Posterior vena cava (tissue), 2 donors: ENCODE measurements at places on chromosomes 3 and 15.

GRCh38 chr3:84772841-84773240 is 185.9 kb upstream of the CADM2 start:
- DNase-seq, result no peak

GRCh38 chr15:21269121-21269520 is 171.2 kb downstream of the POTEB3 start:
- DNase-seq, result no peak

GRCh38 chr15:69225355-69226022 is 65.1 kb downstream of the GLCE start:
- DNase-seq, result no peak

DNA sequence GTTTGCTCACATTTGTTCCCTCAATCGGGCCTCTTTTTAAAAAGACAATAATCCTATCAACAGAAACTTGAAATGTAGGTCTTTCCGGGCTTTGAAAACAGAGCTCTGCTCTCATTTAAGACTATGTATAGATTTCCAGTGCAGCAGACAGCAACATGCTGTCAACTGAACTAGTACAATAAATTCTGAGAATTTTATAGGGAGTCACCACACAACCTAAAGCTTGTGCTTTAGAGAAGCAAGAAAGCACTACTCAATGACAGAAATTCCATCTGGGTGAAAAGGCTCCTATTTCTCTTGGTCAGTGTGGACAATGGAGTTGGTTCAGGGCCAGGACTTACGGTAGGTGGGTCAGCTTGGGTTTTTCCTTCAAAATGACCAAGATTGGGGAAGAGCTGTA is 583.5 kb downstream of the ROBO1 start:
- DNase-seq, result no peak

GRCh38 chr3:157906627-157907026 is 199.6 kb downstream of the SHOX2 start:
- DNase-seq, result no peak

DNA sequence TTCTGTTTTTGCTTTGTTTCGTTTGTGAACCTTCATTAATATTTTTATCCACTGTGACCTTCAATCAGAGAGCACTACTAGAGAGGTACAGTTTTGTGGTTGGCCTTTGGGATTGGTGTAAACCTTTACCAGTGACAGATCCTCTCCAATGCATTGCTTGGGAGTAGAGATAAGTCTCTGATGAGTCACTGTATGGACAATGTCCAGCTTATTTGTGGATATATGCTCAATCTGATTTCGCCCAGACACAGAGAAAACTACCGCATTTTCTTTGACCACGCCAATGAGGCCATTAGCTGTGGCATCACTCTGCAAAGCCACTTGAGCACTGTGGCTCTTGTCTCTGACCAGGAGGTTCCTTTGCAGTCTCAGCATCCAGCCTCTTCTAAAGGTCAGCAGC is 964.7 kb downstream of the TUSC7 start:
- DNase-seq, result no peak

DNA sequence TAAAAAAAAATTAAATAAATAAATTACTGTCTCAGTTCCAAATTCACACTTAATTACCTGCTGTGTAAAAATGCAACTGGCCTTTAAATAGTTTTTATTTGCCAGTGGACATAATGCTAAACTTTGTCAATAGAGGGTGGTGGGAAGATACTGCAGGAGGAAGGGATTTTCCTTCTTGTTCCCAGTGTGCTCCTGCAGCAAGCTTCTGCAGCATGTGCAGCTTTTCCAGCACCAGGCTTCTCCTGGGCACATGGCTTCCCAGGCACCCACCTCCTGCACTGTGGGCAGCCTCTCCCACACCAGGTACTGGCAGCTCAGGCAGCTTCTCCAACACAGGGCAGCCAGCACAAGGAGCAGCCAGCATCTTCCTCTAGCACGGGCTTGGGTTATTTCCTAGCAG is 29.6 kb upstream of the BBX start:
- DNase-seq, result no peak

DNA sequence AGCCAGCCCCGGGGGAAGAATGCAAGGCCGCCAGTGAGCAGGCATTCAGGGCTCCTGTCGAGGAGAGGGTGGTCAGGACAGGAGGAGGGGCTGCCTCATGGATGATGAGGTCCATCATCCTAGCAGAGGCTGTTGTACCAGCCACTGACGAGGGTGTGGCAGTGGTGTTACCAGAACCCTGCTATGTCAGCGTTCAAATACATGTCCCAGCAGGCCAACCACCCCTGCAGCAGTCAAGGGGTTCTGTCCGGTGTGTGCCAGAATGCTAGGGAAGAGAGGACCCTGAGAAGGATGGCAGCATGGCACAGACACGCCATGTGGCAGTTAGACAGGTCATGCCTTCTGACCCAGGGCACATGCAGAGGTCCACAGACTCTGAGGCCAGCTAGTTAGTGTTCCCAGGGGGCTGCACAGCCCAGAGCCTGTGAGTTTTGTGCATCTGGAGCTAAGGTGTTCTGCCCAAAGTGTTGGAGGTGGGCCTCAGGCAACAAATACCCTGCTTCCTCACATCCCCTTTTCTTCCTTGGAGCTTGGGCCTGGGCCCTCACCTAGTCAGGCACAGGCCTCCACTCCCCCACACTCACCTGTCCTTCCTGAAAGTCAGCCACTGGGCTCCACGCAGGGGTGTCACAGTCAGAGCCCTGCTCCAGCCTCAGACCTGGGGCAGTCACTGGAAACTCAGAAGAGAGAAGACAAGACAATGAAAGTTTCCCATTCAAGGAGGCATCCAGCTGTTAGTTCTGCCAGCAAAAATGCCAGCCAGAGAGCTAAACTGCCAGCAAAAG is 7.8 kb downstream of the PAK6 start:
- no peak for DNase-seq

DNA sequence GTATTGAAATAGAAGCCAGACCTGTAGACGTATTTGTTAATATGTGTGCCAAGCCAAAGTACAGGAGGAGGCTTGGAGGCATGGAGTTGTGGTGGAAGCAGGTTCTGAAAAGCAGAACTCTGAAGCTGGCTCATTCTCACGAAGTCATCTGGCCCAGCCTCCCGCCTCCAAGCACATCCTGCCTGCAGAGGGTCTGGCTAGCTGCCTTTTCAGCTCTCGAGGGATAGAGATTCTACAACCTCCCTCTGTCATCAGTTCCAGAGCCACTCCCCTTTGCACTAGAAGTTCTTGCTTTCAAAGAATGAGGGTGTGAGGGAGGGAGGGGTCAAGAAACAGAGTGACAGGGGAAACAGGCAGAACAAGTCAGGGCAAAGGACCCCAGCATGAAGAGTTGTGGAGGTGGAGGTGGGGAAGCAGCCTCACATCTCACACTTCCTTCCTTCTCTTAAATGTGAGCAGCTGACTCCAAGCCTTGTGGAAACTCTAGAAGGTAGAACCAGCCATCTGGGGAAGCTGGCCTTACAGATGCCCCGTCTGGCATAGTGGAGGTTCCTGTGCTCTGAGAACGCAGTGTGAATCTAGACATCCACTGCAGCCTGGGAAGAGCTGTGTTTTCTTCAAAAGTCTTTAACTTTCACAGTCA is 95.3 kb downstream of the SLC49A4 start:
- DNase-seq, result peak; percentile 91

GRCh38 chr3:126311338-126311978 is 45.8 kb downstream of the KLF15 start:
- DNase-seq, result peak; percentile 61

DNA sequence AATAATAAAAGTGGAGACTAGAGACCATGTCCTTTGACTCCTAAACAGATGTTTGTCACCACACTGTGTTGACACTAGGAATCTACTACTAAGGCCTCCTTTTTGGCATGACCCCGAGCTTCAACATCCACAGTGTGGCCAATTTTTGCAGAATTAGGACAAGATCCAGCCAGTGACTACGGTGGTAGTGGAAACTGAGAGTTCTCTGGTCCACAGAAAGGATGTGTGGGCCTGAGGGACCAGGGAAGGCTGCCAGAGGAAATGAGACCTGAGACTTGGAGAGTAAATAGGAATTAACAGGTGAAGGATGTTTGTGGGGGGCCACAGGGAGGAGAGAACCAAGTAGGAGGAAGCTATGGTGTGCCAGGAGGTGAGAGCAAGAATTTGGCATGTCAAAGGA is 122.7 kb downstream of the CHCHD6 start:
- DNase-seq, result no peak

DNA sequence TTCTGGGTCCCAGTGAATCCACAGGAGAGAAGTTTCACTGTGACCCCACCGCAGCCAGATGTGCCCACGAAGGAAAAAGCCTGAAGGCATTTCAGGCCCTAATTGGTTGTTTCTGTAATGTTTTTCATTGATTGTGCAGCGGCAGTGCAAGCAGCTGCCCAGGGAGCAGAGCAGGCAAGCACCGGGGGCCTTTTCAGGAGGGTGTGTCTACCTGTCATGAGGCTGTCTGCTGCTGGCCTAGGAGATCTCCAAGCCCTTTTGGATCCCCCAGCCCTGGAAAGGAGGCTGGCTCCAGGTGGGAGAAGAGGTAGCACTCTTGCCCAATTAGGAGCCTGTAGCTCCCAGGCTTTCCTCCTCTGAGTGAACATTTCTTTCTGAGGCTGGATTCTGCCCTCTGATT is 108.8 kb downstream of the EPHB1 start:
- no peak for DNase-seq

- no peak for DNase-seq
Observed at GRCh38 chr3:141610939-141611338, 124.1 kb downstream of the RASA2 start.

- no peak for DNase-seq
Observed at GRCh38 chr3:178206521-178206920, 329.7 kb upstream of the KCNMB2 start.

DNA sequence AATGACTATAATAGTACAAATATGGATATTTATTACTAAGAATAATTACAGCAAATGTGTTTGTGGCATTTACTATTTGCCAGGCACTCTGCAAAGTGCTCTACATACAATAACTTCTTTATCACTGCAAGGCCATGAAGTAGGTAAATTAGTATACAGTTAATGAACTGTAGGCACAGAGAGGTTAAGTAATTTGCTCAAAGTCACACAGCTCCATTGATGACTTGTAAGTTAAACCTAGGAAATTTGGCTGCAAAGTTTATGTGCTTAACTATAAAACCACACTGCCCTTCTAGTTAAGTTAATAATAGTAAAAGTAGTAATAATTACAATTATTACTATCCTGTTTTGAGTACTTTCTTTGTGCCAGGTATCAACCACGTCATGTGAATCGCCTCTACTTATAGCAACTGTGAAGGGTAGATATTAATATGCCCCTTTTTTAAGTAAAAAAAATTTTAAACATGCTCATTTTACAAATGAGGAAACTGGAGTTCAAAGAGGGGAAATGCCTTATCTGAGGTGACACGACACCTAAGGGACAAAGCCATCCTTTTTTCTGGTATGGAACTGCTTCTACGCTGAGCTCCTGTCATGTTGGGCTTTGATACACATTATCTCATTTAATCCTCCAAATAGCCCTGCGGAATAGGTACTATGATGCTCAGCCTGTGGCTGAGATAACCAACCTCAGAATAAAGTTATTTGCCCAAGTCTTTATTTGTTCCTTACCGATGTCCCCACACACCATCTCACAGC is 8.5 kb downstream of the BHLHE40 start:
- no peak for DNase-seq

GRCh38 chr3:69761896-69762767 is 22.9 kb downstream of the MITF start:
- DNase-seq, result no peak
